ENCODE measurements at places on chromosomes 1 and 21.

- no peak for DNase-seq
- no peaks in the 10 kb centered on the region for H3K27me3 ChIP-seq
- no peak overlapping the region for H3K27ac ChIP-seq
- H3K4me3 ChIP-seq: no peak overlapping the region
- H3K36me3 ChIP-seq: no peaks in the 10 kb centered on the region
Measured at GRCh38 chr1:198124673-198125072, 32.1 kb upstream of the NEK7 start.

- no peaks in the 10 kb centered on the region for H3K36me3 ChIP-seq
- no peaks in the 10 kb centered on the region for H3K4me1 ChIP-seq
- no peak overlapping the region for H3K27ac ChIP-seq
- DNase-seq: no peak
- H3K4me3 ChIP-seq: no peak overlapping the region
Measured at GRCh38 chr1:14915356-14916054, 238.0 kb upstream of the TMEM51 start.

DNA sequence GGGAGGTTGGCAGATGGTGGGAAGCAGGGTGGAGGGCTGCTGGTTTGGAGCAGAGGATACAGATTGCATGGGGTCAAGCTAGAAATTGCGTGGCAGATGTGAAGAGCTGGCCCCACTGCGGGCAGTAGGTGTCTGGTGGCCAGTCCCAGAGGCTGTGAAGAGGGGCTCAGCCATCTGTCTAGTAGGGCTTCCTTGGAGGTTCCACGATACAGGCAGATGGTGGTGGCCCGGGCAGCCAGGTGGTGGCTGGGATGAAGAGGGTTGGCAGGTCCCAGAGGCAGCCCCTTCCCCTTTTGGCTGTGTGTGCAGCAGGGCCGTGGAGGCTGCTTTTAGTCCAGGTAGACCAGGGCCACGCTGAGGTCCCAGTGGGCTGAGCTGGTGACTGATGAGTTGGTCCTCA, 16.6 kb downstream of the PSEN2 start:
- no peaks in the 10 kb centered on the region for H3K27me3 ChIP-seq
- H3K27ac ChIP-seq: no peak overlapping the region
- no peak overlapping the region for H3K4me3 ChIP-seq
- DNase-seq: no peak

DNA sequence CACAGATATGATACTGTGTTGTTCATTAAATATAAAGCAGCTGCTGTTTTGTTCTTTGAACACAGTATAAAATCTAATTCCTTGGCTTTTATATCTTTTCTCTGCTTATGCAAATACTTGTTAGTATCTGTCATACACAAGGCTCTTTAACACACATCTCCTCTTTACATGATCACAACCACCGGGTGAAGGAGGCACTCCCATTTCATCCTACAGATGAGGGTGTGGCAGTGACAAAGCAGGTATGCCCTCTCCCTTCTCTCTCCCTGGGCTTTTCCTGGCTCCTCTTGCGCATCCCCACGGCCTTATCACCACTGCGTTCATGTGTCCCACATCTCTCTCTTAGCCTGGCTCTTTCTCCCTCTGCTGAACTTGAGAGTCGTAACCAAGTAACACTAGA, 38.2 kb downstream of the JUN start:
- H3K4me3 ChIP-seq: no peak overlapping the region
- H3K27ac ChIP-seq: no peak overlapping the region
- H3K36me3 ChIP-seq: no peaks in the 10 kb centered on the region
- no peaks in the 10 kb centered on the region for H3K4me1 ChIP-seq
- no peaks in the 10 kb centered on the region for H3K27me3 ChIP-seq
- DNase-seq: no peak

DNA sequence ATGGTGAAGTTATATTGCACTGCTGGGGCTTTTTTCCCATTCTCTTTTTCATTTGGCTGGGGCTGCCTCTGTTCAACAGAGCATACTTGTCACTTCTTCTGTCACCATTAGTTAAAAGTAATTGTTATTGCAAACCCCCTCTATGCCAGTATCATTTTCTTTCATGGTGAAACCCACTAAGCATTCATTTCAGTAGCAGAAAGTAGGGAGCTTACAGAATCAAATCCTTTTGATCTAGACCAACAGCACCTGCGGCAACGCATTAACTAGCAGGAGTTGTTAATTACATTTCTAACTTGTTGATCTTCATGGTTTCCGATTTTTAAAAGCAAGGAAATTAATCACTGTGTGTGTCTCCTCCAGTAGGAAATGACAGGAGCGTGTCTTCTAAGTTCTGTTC, 15.0 kb downstream of the SMYD2 start:
- no peak overlapping the region for H3K4me3 ChIP-seq
- H3K27ac ChIP-seq: no peak overlapping the region
- no peak for DNase-seq
- no peaks in the 10 kb centered on the region for H3K4me1 ChIP-seq
- H3K27me3 ChIP-seq: no peaks in the 10 kb centered on the region

GRCh38 chr1:229221106-229222019, 49.5 kb upstream of the RAB4A start:
- H3K4me3 ChIP-seq: no peak overlapping the region
- H3K36me3 ChIP-seq: no peaks in the 10 kb centered on the region
- no peaks in the 10 kb centered on the region for H3K27me3 ChIP-seq

GRCh38 chr1:118012515-118013124, 83.1 kb downstream of the WDR3 start:
- H3K4me3 ChIP-seq: no peak overlapping the region
- no peak overlapping the region for H3K27ac ChIP-seq
- no peaks in the 10 kb centered on the region for H3K36me3 ChIP-seq
- no peaks in the 10 kb centered on the region for H3K27me3 ChIP-seq

DNA sequence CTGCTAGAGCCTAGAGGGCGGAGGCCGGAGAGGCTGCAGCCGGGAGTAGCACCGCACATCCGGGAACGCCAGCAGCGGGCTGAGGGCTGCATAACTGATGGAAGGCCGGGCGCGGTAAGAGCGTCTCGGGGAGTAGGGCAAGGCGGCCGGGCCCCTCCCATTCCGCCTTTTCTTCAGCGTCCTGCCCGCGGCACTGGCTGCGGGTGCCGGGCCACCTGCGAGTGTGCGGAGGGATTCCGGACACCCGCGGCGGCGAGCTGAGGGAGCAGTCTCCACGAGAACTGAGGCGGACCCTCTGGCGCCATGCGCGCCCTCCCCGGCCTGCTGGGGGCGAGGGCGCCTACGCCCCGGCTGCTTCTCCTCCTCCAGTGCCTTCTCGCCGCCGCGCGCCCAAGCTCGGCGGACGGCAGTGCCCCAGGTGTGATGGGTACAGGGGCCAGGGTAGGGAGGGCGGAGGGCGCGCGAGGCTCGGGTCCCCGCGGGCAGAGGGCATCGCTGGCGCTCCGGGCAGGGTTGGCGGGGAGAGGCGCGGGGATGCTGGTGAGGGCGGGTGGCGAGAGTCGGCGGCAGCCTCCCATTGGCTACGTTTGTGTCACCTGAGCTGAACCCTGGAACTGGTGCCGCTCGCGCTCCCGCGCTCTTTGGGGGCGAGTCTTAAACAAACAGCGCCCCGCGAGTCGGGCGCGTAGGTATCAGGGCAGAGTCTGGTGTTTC, 334.4 kb downstream of the SRGAP2C start:
- peak; percentile 84 for DNase-seq
- H3K36me3 ChIP-seq: no peaks in the 10 kb centered on the region
- H3K27me3 ChIP-seq: no peaks in the 10 kb centered on the region

- DNase-seq: no peak
- no peaks in the 10 kb centered on the region for H3K27me3 ChIP-seq
- H3K4me1 ChIP-seq: no peaks in the 10 kb centered on the region
- no peak overlapping the region for H3K4me3 ChIP-seq
Measured at GRCh38 chr21:34510148-34511142, 1.6 kb downstream of the KCNE1 start.

GRCh38 chr1:227729881-227730629, 5.0 kb downstream of the JMJD4 start:
- no peaks in the 10 kb centered on the region for H3K27me3 ChIP-seq
- no peak overlapping the region for H3K4me3 ChIP-seq
- H3K27ac ChIP-seq: no peak overlapping the region
- H3K36me3 ChIP-seq: peaks cover 16% of the 10 kb centered on the region
- no peak for DNase-seq
- H3K4me1 ChIP-seq: peaks cover 42% of the 10 kb centered on the region

GRCh38 chr1:3530086-3530925, 75.8 kb downstream of the ARHGEF16 start:
- H3K27ac ChIP-seq: peak overlapping the region; percentile 36
- no peak for DNase-seq
- peak overlapping the region; percentile 87 for H3K4me3 ChIP-seq
- no peaks in the 10 kb centered on the region for H3K36me3 ChIP-seq
- H3K27me3 ChIP-seq: no peaks in the 10 kb centered on the region

GRCh38 chr1:7218210-7218832, 433.1 kb downstream of the CAMTA1 start:
- H3K4me1 ChIP-seq: no peaks in the 10 kb centered on the region
- no peak overlapping the region for H3K27ac ChIP-seq
- peak; percentile 38 for DNase-seq
- H3K27me3 ChIP-seq: peaks cover 4% of the 10 kb centered on the region
- no peak overlapping the region for H3K4me3 ChIP-seq

- no peak for DNase-seq
- H3K27ac ChIP-seq: no peak overlapping the region
- peaks cover 25% of the 10 kb centered on the region for H3K4me1 ChIP-seq
- H3K36me3 ChIP-seq: no peaks in the 10 kb centered on the region
- peak overlapping the region; percentile 70 for H3K4me3 ChIP-seq
Measured at GRCh38 chr1:9128166-9128519, 759 bp downstream of the GPR157 start.

DNA sequence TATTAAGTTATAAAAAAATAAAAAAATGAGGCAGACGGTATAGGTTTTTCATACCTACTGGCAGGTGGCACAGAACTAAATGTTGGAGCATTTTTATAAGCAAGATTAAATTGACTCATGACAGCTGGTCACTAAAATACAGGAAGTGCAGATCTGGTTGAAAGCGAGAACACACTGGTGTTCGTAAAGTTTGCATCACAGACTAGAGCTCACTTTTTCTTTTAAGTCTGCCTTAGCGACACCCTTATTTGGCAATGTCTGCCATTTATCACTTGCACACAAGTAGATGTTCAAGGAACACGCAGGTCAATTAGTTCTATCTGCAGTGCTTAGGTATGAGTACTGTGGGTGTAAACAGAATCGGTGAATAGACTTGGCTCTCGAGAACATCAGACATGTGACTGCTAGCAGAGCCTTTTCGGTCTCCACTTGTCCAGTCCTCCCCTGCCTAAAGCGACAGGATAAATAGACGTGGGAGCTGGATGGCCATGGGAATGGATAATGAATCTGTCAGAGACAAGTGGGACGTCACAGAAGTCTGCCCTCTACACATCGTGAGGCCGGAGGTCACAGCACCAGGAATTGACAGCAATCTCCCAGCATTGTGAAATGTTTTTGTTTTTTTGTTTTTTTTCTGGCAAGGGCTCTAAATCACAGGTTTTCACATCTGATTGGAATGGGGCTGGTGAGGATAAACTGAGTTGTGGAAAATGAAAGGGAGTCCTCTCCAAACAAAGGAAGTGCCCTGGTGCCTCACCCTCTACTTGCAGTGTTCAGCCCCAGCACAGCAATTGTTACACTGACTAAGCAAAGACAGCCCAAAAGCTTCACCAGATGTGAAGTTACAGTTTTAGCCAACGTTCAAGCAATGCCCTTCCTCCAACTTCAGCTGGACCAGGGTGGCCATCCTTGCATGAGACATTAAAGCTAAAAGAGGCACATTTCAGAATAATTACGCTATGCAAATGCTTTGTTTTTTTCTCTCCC, 248.9 kb downstream of the NTNG1 start:
- no peak for DNase-seq
- H3K4me1 ChIP-seq: no peaks in the 10 kb centered on the region
- H3K4me3 ChIP-seq: no peak overlapping the region
- no peaks in the 10 kb centered on the region for H3K36me3 ChIP-seq

DNA sequence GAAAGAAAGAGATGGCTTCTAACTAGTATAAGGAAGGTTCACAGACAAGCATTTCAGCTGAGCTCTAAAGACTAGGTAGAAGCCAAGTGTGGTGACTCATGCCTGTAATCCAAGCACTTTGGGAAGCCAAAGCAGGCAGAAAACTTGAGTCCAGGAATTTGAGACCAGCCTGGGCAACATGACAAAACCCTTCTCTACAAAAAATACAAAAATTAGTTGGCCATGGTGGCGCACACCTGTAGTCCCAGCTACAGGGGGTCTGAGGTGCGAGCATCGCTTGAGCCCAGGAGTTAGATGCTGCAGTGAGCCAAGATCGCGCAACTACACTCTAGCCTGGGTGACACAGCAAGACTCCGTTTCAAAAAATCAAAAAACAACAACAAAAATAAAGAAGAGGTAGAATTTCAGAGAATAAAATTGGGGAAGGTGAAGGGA, 27.8 kb downstream of the FBXO42 start:
- no peak for DNase-seq
- no peaks in the 10 kb centered on the region for H3K4me1 ChIP-seq
- no peak overlapping the region for H3K4me3 ChIP-seq
- peaks cover 7% of the 10 kb centered on the region for H3K36me3 ChIP-seq
- no peaks in the 10 kb centered on the region for H3K27me3 ChIP-seq

DNA sequence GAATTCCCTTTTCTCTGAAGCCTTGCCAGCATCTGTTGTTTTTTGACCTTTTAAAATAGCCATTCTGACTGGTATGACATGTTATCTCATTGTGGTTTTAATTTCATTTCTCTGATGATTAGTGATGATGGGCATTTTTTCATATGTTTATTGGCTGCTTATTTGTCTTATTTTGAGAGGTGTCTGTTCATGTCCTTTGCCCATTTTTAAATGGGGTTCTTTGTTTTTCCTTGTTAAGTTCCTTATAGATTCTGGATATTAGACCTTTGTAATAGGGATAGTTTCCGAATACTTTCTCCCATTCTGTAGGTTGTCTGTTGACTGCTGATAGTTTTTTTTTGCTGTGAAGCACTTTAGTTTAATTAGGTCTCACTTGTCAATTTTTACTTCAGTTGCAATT, 54.0 kb upstream of the C1orf185 start:
- H3K36me3 ChIP-seq: no peaks in the 10 kb centered on the region
- no peak for DNase-seq
- no peak overlapping the region for H3K27ac ChIP-seq

DNA sequence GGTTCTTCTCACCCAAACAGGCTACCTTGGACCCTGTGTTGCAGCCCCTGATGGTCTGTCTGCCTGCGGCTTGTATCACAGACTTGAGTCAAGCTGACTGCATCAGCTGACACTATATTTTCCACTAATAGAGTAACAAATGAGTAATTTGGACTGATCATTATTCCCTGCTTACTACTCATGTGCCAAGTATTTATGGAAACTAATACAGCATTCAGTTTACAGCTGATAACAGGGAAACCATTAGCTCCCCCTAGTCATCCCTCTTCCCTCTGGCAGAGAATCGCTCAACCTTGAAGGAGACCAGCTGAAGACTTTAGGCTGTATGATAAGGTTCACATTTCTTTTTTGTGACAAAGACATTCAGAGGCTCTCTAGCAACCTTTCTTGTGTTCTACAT, 116.6 kb upstream of the SYT6 start:
- peaks cover 3% of the 10 kb centered on the region for H3K27me3 ChIP-seq
- H3K27ac ChIP-seq: no peak overlapping the region
- H3K4me1 ChIP-seq: no peaks in the 10 kb centered on the region
- DNase-seq: no peak
- H3K4me3 ChIP-seq: no peak overlapping the region

- no peaks in the 10 kb centered on the region for H3K36me3 ChIP-seq
- H3K27ac ChIP-seq: no peak overlapping the region
- H3K27me3 ChIP-seq: peaks cover 10% of the 10 kb centered on the region
- DNase-seq: no peak
Measured at GRCh38 chr1:39631361-39632322, 7.8 kb downstream of the HEYL start.
